ENCODE measurements at places on chromosomes 6 and 20. TPM values are rescaled to one million over a fixed set of nuclear protein-coding genes. Genes with fewer than 3 reads are reported as not detected.
A peak's percentile ranks its signal among the peaks of the same experiment; 100 is the strongest.

Gene SIRPG
- total RNA-seq: not detected

Gene XKR7
- total RNA-seq: 0.04 TPM

Gene SIRPD
- total RNA-seq: not detected

Gene JPH2
- 205 TPM for total RNA-seq

Gene MRAP2
- 8.7 TPM for total RNA-seq

Gene NTSR1
- total RNA-seq: 0.07 TPM

Gene RBM39
- 299 TPM for total RNA-seq

Gene TMEM217
- 1.3 TPM for total RNA-seq

Gene TMEM74B
- 27.7 TPM for total RNA-seq

DNA sequence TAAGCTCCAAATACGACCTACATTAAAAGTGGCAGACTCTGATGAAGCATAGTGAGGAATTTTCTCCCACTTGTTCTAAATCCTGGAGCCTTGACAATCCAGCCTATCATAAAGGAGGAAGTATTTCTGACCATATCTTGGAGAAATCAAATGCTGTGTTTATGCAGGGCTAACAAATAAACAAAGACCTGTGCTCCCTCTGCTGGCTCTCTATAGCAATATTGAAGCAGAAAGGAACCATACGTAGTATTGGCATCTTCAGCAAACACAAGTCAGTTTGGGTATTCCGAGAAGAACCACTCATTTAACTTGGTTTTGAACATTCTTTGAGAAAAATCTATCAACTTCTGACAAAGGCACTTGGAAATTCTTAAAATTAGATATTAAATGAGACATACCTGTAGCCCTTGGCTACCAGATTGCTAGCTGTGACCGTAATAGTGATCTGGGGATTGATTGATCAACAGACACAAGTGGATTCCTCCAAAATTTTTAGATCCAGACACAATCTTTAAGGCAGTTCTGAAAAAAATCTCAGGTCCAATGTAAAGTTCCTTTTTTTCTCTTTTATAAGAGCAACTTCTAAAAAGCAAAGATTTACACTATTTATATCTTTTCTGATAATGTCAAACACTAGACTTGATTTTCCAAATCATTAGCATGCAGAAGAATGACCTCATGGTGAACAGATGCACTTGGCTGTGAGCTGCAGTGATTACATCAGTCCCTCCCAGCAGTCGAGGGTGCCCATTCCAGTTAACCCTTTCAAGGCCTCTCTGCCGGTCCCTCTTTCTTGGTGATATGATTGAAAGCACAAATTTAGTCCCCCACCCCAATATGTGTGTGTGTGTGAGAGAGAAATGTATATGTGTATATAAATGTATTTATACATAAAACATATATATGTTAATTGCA, 40.2 kb downstream of the INSM1 start:
- DNase-seq: peak; percentile 3

DNA sequence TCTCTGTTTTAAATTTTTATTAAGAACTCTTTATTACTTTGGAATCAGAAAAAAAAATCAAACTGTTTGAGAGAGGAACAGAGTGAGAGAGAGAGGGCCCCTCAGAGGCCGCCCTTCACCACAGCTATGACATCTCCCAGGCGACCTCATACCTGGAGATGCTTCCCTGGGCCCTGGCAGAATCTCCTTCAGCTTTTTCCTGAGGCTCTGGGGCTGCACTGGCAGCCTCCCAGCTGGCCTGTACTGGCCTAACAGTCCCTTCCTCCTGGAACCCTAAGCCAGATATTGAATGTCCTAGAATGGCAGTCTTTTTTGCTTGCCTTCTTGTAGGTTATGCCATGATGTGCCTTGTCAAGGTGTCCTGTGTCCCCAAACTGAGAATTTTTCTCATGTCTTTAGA, 13.7 kb downstream of the ABHD12 start:
- DNase-seq: no peak

GRCh38 chr20:53291548-53291947, 302.1 kb downstream of the ZNF217 start:
- no peak for DNase-seq

- no peak for DNase-seq
These were observed 13.1 kb downstream of the JAG1 start for GRCh38 chr20:10660661-10661060.

DNA sequence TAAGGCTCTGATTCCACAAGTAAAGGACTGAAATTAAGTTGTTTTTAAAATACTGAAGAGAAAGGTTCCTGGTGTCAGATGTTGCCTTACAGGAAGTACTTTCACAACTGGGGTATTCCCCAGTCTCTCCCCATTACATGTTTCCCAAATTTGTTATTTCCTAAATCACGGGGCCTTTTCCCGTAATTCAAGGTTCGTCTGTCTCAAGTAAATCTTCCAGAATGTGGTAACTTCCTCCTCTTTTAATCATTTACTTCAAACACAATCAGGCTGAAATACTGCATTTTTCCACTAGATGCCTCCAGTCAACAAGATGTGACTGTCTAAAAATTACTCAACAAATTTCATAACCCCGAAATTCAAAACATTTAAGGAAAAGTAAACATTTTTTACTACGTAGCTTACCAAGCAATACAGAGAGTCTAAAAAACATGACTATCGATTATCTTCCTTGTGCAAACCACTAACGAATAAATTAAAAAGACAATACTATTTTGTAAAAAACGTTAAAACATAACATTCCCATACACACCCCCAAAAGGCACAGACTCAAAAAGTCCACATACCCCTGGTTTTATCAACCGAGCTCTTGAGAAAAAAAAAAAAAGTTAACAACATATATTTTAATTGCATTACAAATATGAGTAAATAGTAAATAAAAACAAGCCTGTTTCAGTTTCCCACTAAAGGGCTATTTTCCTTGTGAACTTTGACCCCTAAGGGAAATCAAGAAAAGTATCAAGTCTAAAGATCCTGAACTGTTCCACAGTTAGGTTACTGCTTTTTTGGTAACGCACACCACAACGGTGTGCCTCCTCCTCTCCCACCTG, 1.7 kb downstream of the SOD2 start:
- peak; percentile 22 for DNase-seq

DNA sequence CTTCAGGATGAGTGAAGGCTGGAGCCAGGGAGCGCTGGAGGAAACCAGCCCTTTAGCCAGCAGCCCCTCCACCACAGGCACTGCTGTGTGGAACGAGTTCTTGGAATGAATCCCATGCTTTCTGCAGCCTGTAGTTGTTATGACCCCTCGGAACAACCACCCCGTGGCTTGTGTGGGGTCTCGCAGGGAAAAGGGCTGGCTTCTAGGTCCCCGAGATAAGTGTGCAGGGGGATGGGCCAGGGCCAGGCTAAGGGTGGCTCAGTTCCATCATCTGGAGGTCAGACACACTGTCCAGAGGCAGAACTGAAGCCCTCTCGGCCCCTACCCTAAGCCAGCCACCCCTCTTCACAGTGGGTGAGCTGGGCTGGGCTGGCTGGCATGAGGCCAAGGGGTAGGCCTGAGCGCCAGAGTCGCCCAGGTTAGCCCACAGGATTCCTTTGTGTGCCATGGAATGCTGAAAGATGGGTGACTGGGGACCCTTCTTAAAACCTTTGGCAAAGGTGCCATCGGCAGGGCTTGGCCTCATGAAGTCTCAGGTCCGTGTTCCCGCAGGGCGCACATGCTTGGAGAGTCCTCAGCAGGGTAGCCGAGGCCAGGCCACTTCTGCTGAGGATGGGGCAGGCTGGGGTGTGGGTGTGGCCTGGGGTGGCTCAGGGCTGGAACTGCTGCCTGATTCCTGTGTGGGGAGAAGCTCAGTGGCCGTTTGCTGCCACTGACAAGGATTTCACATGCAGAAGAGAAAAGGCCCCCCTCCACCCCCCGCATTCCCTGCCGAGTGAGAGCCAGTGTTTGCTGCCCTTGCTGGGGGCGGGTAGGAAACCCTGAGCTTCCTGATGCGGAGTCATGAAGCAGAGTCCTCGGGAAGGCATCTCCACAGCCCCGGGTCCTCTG, 24.6 kb downstream of the SPATA2 start:
- DNase-seq: peak; percentile 23

DNA sequence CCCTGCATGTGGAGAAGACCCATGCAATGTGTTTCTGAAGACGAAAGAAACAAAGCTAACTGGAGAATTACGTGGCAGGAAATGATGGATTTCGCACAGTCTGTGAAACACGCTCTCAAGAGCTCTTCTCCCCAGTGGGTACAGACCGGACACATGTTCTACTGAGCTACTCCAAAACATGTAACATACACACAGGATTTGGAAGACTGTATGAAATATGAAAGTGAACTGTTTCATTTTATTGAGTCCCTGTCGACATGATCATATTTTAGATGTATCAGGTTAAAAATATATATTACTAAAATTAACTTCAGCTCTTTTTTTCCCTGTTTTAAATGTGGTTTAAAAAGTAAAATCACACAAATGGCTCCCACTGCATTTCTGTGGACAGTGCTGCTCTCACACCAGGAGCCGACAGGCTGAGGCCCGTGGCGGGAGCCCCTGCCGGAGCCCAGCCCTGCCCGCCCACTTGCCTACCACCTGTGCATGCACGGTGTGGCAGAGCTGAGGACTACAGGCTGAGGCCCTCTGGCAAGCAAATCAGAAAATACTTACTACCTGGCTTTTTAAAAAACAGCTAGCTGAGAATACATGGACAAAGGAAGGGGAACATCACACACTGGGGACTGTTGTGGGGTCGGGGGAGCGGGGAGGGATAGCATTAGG, 58.9 kb upstream of the NXT1 start:
- no peak for DNase-seq

DNA sequence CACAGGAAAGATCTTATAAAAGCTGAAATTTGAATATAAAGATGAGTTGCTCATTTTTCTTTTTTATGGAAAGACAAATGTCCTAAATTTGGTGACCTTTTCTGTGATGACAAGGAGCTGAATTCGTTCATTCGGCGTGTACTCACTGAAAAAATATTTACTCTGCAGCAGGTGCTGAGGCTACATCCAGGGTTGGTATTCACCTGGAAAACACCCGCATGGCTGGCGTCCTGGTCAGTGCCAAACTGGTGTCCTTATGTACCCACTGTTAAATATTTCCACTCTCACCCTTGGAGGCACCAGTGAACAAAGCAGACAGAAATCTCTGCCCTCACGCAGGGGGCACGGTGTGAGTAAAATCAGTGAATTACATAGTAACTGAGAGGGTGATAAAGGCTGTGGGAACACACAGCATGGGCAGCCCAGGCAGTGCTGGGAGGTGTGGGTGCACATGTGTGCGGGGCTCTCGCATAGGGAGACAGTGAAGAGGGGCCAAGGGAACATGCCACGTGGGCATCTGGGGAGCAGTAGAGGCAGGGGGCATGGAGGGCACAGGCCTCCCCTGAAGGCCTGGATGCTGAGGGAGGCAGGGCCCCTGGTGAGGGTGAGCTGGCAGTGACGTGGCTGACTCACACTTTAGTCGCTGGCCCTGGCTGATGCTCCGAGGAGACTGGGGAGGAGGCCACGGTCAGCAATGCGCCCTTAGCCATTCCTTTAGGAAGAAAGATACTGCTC, 89.7 kb downstream of the INSM1 start:
- DNase-seq: peak; percentile 30

GRCh38 chr6:39945626-39946025, 11.4 kb upstream of the MOCS1 start:
- DNase-seq: no peak

DNA sequence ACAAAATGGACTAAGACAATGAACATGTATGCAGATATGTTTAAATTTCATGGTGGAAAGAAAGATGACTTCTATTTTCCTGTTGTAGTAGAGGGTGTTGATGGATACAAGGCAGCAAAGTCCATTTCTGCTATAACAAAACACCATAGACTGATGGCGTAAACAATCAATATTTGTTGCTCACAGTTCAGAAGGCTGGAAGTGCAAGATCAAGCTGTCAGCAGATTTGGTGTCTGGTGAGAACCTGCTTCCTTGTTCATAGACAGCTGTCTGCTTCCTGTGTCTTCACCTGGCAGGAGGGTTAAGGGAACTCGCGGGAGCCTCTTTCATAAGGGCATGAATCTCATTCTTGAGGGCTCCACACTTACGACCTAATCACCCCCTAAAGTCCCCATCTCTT, 83.0 kb upstream of the ELOVL5 start:
- DNase-seq: no peak

GRCh38 chr6:52887910-52888524, 21.5 kb downstream of the GSTA3 start:
- DNase-seq: no peak

DNA sequence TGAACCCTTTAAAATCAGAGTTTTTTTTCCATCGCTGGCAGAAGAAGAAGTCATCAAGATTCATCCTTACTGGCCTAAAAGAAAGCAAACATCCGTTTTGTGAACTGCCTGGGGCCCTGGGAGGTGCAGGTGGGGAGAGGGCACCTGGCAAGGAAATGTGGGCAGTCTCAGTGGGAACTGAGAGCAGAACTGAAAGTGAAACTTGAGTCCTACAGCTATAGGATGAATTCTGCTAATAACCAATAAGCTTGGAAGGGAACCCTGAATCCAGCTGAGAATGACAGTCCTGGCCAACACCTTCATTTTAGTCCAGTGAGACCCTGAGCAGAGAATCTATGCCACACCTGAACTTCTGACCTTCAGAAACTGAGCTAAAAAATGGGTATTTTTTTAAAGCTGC, 130.1 kb upstream of the ASCC3 start:
- no peak for DNase-seq

DNA sequence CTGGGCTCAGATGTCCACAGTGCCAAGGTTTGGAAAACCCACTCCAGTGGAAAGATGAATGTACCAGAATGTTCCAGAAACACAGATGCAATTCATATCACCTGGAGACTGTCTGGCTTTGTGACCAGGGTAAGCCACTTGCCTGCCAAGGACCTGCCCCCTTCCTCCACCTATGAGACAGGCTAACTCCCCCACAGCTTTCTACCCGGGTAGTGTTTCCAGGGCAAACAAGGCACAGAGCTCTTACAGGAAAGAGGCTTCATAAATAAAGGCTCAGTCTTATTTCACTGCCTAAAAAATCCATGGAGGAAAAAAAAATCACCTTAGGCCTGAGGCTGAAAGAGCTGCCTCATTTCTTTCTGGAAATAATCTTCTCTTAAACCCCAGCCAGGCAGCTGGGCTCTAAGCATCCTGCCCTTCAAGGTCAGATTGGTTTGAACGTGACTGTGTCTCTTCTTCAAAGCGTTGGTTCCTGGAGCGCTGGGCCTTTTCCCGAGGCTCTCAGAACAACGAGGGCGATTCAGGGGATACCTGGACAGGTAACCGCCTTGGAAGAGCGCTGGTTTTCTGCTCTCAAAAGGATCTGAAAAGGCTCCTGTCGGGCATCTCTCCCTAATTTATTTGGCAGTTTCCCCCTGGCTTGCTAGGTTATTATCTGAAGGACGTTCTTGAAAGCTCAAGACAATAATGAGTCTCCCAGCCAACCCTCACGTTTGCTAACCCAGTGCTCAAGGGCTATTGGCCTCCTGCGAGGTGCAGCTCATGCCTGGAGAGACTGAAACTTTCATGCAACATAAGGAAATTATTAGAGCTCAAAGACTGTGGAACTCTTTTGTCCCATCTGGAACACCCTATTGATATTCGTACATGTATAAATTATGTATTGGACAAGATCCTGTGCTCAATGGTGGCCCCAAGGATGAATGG, 199.2 kb upstream of the PMEPA1 start:
- DNase-seq: no peak

Data from cardiac muscle cell (in vitro differentiated cells and primary cell).